Astrocyte (in vitro differentiated cells and primary cell): ENCODE measurements at places on chromosomes 6 and 20. TPM values are rescaled to one million over a fixed set of nuclear protein-coding genes. Genes with fewer than 3 reads are reported as not detected.

- H3K27ac ChIP-seq, result no peak overlapping the region
- H3K36me3 ChIP-seq, result no peaks in the 10 kb centered on the region
- H3K4me1 ChIP-seq, result no peaks in the 10 kb centered on the region
- DNase-seq, result no peak
- no peak overlapping the region for H3K4me3 ChIP-seq
Measured at GRCh38 chr6:87212596-87212995, 57.2 kb downstream of the ZNF292 start.

DNA sequence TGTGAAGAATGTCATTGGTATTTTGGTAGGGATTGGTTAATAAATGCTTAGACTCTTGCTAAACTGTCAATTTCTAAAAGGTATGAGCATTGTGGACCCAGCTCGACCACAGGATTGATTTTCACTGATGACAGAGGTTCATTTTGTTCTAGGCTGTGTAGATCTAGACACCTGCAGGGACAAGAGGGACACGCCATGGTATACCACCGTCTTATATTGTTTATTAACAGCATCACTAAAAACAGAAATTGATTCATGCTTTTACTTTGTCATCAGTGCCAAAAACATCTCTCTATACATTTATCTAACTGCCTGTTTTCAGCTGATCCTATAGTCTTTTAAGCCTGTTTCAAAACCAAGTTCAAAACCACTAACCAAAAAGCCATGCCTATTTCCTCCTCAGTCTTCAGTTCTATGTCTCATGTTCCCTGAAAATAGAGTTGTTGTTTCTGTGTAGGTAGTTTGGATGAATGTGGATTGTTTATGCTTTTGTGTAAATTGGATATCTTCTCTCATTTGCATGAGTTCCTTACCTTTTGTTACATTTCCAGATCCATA is 109.8 kb downstream of the JAG1 start:
- H3K4me1 ChIP-seq, result peaks cover 12% of the 10 kb centered on the region
- H3K36me3 ChIP-seq, result no peaks in the 10 kb centered on the region
- no peak overlapping the region for H3K4me3 ChIP-seq
- H3K27me3 ChIP-seq, result no peaks in the 10 kb centered on the region
- no peak for DNase-seq
- no peak overlapping the region for H3K27ac ChIP-seq

Gene CLPSL2
- not detected in 2 replicates for total RNA-seq

DNA sequence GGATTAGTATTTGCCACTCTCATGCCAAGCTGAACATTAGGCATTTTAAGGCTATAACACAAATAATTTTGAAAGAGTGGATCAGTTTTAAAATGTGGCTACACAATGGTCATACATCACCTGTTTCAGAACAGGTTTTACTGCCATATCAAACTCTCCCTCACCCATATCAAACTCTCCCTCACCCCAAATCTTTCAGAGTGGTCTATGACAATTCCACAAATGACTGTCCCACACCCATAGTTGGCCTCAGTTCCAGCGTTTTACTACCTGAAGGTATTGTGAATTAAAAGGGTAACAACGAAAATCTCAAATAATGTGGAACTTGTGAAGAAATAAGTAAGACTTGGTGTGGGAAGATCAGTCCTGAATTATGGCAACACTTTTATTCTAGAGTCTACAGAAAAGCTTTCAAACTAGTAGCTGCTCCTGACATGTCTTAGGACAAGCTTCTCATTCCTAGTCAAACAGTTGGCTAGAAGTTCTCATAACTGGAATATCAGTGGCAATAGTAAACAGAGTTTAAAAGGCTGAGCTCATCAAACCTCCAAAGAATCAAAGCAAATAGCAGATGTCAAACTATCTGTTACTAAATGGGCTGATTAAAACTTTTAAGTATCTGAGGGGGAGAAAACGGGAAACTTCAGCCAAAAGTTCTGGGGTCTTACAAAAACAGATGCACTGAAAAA is 52.4 kb downstream of the MAP3K7 start:
- no peak overlapping the region for H3K4me3 ChIP-seq
- H3K27ac ChIP-seq, result no peak overlapping the region
- H3K4me1 ChIP-seq, result peaks cover 3% of the 10 kb centered on the region
- peaks cover 16% of the 10 kb centered on the region for H3K36me3 ChIP-seq
- no peaks in the 10 kb centered on the region for H3K27me3 ChIP-seq

GRCh38 chr6:132298344-132298949 is 102.8 kb downstream of the MOXD1 start:
- no peak overlapping the region for H3K4me3 ChIP-seq
- peak; percentile 16 for DNase-seq
- no peaks in the 10 kb centered on the region for H3K36me3 ChIP-seq
- H3K27ac ChIP-seq, result no peak overlapping the region

DNA sequence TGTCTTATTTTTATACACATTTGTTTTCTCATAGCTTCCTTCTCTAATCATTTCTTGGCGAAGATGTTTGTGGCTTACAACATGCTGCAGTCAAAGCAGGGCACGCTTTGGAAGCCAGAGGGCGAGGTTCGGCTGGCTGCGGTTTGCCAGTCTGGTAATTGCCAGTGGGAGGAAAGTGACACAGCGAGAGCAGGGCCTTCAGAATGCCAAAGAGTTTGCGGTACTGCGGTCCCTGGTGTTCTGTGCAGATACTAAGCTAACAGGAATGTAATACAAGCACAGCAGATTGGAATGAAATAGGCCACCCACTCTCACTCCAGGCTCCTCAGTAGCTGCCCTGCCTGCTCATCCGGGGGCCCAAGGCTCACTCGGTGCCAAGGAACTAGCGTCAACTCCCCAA is 58.7 kb upstream of the TGM3 start:
- peak; percentile 100 for DNase-seq
- H3K27me3 ChIP-seq, result peaks cover 18% of the 10 kb centered on the region
- H3K4me1 ChIP-seq, result peaks cover 13% of the 10 kb centered on the region
- H3K4me3 ChIP-seq, result no peak overlapping the region
